ENCODE measurements at places on chromosomes 6 and 20. TPM values are rescaled to one million over a fixed set of nuclear protein-coding genes. Genes with fewer than 3 reads are reported as not detected.

Gene CAGE1
- 0.07 TPM for total RNA-seq

Gene LPA
- total RNA-seq: not detected

- H3K4me3 ChIP-seq: no peak overlapping the region
- no peak for DNase-seq
- H3K27ac ChIP-seq: no peak overlapping the region
- H3K4me1 ChIP-seq: no peaks in the 10 kb centered on the region
- H3K27me3 ChIP-seq: no peaks in the 10 kb centered on the region
Observed at GRCh38 chr6:134060491-134061106, 8.2 kb upstream of the SLC2A12 start.

DNA sequence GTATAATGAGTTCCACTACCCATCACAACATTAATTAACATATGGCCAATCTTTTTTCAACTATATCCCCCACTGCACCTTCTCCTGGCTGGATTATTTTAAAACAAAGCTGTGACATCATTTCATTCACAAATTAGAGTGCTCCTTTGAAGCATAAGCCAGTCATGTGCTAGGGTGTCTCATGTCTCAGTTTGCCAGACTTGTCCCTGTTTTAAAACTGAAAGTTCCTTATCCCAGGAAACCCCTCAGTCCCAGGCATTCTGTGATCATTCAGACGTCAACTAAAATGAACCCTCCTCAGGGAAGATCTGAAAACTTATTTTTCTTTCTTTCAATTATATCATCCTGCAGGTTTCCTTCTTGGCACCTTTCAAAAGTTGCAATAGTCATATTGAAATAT, 29.3 kb upstream of the LOC128125822 start:
- no peaks in the 10 kb centered on the region for H3K36me3 ChIP-seq
- no peak for DNase-seq
- peaks cover 28% of the 10 kb centered on the region for H3K27me3 ChIP-seq
- H3K27ac ChIP-seq: no peak overlapping the region
- no peak overlapping the region for H3K4me3 ChIP-seq
